ENCODE measurements at places on chromosomes 2 and 18. TPM values are rescaled to one million over a fixed set of nuclear protein-coding genes. Genes with fewer than 3 reads are reported as not detected.

The METAP1D gene
- polyA plus RNA-seq, result 10.2 TPM

The FOXI3 gene
- 1.2 TPM for polyA plus RNA-seq

The ARHGAP25 gene
- not detected for polyA plus RNA-seq

The PLGLB1 gene
- 6.3 TPM for polyA plus RNA-seq

The IGFBP5 gene
- 475 TPM for polyA plus RNA-seq

The IL36G gene
- polyA plus RNA-seq, result not detected

The IL36B gene
- polyA plus RNA-seq, result not detected

DNA sequence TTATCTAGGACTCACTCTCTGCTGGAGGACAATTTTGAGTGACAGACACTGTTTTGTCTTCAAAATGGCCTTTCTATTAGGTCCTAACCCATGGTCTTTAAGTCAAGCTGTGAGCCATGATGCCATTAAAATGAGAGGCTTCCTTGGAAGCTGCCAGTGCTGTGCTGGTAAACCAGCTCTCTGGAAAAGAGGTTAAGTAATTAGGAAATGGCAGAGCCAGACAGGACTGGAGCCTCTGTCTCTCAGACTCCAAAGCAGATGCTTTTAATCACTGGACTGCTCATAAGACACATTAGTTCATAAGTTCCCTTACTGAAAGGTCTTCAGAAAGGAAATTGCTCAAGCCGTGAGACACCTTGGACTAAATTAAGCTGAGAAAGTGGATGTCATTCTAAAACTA lies 25.8 kb upstream of the LHCGR start:
- no peak for DNase-seq

GRCh38 chr2:241935774-241936173 lies 66.2 kb downstream of the RTP5 start:
- no peak for DNase-seq

- DNase-seq, result no peak
Observed at GRCh38 chr2:233059797-233060500, at the start of gene INPP5D. INPP5D (plus strand) TSS chr2:233060342; CDS start chr2:233060479, 137 bp downstream.

DNA sequence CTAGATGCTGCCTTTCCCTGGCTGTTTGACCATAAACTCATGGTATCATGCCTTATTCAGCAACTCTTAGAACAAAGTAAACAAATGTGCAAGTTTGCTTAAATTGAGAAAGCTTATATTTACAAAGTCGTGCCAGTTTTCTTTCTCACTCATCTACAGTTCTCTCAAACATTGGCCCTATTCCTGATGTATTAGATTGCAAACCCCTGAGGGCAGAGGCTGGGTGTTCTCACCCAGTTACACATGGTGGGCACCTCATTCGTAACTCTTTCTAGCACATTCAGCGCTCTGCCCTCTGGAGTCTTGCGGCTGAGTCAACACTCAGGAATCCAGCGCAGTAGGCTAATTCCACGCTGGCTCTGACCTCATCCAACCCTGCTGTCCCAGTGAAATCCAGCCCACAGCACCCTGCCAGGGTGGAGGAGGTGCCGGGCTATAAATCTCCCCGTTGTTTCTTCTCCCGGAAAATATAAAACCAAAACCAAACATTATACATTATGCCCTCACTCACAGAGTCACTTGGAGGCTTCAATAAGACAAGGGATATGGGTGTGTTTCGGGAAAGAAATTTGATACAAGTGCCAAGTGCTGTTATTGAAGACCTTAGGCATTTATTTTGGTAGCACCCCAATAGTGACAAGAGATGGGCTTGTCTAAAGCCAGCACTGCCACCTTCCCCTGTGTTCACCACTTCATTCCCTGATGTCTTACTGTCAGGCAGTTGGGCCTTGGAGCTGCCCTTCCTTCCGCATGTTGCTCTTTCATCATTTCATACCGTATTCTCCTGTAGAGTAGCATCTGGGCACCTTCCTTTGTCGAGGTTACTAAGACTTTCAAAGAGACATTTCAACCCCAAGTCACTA lies 287.4 kb downstream of the PRKCE start:
- DNase-seq, result no peak

DNA sequence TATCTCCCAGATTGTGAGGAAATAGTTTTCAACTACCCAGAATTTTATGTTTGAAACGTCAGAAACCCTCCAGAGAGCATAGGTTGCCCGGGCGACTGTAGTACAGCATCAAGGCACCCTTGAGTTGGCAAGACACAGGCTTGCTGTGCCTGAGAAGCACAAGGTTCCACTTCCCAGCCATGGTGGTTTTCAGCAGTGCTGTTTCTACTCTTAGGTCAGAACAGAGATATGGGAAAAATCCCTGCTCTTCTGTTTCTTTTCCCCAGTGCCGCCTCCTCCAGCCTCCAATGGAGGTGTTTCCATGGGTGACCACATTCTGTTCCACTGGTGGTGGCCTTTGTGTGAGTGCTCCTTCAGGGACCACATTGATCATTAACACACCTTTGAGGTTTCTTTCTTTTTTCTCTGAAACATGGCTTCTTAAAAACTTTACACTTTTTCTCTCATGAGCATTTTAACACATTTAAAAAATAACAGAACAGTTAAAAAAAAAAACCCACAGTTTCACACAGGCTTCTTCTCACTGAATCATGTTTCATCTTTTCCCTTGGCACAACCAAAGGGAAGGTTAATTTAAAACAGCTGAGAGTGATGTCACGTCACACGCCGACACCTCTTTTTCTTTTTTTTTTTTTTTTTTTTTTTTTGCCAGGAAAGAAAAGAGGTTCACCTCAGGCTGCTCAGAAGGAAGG lies 229.3 kb upstream of the HDAC4 start:
- peak; percentile 13 for DNase-seq

DNA sequence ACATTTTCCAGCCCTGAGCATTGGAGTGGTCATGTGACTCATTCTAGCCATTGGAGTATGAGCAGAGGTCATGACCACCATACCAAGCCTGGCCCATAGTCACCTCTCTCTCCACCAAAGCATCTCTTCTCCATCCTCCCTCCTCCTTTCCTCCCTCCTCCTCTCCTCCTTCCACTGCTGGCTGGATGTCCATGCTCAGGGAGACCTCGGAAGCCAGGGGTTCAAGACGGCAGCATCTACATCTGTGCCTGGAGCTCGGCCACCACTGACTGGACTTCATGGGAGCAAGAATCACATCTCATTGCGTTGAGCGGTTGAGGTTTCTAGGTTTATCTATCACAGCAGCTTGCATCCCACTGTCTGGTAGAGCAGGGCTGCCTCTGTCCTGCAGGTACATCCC lies 252.4 kb downstream of the NDUFA10 start:
- no peak for DNase-seq

GRCh38 chr2:177010861-177011260 lies 201.7 kb upstream of the HNRNPA3 start:
- DNase-seq, result no peak

DNA sequence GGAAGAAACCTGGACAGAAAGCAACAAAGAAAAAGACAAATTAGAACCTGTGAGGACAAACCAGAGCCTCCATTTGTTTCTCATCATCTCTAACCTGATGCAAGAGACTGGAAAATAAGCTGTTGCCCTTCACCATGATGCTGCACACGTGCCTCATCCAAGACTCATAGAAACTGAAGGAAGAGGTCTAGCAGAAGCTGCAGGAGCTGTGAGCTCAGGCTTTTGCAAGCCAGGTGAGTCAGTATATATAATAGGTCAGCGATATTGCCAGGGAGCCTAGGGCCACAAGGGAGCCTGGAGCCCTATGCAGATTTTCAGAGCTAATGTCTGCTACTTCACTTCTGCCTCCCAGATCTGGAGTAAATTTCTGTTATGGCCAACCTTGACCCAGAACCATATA lies 163.1 kb downstream of the LNPK start:
- no peak for DNase-seq

GRCh38 chr2:196170213-196170605 lies 1.2 kb downstream of the STK17B start:
- peak; percentile 54 for DNase-seq

DNA sequence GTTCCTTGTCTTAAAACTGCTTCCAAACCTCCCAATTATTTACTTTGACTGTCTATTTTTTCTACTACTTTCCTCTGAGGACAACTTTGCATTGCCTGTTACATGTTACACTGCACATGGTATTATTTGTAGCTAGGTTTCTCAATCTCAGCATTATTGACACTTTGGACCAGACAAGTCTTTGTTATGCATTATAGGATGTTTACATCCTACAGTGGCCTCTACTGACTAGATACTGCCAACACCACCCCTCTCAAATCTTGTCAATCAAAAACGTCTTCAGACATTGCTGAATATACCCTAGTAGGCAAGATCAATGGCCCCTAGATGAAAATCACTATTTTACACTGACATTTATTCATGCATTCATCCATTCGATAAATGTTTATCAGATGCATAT lies 129.6 kb upstream of the DNAJC10 start:
- DNase-seq, result no peak

GRCh38 chr2:226994775-226995174 lies 158.9 kb downstream of the RHBDD1 start:
- no peak for DNase-seq

DNA sequence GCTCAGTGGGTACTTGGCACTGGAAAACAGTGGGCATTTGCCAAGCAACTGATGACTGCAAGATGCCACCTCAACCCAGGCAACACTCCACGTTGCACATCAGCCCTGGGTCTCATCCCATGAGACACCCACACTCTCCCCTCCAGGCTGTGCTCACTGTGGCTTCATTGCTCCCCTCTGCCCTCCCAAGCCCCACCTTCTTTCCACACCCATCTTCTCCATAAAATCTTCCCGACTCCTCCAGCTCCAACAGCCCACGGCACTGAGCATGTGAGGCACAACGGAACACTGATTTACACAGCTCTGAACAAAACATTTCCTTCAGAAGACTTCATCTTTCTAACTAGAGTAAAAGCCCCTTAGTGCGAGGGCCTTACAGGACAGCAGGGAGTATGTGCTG lies 117.8 kb upstream of the ACAA2 start:
- no peak for DNase-seq

DNA sequence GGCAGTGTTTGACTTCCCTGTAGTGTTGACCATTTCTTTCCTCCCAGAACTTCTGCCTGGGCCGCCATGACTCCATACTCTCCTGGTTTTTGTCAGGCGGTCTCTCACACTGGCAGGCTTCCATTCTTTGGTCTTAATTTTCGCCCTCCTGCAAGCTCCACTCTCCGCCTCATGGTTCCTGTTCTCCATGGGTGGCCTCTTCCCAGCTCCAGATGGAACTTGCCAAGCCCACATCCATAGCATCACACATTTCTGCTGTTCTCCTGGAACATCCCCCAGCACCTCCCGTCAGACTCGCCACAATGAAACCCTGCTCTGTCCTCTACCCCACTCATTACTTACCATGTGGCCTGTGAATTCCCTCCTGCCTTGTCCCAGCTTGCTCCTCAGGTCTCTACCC lies 896 bp upstream of the AFF3 start:
- DNase-seq, result no peak

DNA sequence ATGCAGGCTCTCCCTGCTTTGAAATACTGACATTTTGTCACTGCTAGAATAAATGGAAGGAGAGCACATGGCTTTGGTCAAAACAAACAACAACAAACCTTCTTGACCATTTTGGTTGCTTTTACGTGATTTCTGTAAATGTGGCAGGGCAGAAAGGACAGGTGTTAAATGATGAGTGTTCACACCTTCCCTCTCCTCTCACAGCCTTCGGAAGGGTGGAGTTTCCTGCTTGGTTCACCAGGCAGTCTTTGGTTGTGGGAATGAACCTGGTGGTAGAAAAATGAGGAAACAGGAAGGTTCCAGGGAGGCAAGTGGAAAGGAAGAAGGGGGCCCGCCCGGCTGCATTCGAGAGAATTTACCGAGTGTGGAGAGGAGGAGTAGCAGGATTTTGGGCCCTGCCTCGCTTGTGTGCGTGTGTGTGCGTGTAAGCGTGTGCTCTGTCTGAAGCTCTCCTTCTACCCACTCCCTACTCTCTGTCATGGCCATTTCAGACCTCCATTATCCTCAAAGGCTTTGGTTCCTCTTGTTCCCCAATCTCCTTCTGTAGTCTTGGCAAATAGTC lies 23.7 kb upstream of the SPP2 start:
- no peak for DNase-seq

- no peak for DNase-seq
Observed at GRCh38 chr2:233007739-233008138, 5.3 kb downstream of the NGEF start.

DNA sequence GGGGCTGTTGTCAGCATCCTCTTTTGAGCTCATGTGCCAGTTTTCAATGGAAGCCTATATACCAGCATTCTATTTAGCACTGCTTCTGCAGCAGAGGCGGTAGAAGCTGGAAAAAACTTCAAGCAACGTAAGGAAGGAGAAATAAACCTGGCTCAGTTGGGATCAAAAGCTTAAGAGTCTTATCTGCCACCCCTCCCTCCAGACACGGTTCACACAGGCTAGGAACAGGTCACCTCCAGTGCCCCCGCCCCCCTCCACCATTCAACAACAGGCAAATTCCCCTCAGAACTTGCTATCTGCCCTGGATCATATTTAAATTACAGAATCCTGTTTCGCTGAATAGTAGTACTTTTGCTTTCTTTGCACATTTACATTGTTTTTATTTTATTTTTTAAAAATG lies 384.8 kb upstream of the PKDCC start:
- DNase-seq, result no peak

GRCh38 chr18:62710417-62710816 lies 4.9 kb upstream of the PHLPP1 start:
- DNase-seq, result no peak

DNA sequence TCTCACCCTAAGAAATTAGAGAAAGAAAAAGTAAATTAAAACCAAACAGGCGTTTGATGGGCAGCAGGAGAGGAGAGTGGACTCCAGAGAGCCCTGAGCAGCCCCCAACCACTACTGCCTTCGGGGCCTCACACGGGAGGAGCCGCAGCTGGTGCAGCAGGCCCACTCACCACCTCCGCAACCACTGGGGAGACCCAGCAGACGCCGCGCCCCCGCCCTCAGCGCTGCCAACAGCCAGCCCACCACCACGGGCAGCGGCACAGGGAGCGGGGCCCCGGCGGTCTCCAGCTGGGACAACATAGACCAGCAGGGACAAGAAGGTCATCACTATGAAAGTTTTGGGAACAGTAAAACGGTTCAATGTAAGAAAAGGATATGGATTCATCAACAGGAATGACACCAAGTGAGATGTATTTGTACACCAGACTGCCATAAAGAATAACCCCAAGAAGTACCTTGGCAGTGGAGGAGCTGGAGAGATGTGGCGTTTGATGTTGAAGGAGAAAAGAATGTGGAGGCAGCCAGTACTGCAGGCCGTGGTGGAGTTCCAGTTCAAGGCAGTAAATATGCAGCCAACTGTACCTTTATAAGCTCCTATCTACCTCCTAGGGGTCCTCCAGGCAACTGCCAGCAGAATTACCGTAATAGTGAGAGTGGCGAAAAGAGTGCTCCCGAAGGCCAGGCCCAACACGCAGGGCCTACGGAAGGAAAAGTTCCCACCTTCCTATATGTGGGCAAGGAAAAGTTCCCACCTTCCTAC lies 76.5 kb downstream of the OLA1 start:
- no peak for DNase-seq

Data from muscle of arm (tissue), 14 donors.